Activated T-cell treated with anti-CD3 and anti-CD28 coated beads, Interleukin-2, amount 50 U/mL, for 4 hours (primary cell): ENCODE measurements at places on chromosomes 7 and 10.

- DNase-seq = no peak
Measured at GRCh38 chr10:48838834-48839233, 100.8 kb downstream of the LRRC18 start.

- DNase-seq = no peak
Measured at GRCh38 chr7:65239707-65240352, 133.8 kb upstream of the ZNF92 start.

- no peak for DNase-seq
Measured at GRCh38 chr7:29619848-29620555, 56.4 kb downstream of the PRR15 start.

DNA sequence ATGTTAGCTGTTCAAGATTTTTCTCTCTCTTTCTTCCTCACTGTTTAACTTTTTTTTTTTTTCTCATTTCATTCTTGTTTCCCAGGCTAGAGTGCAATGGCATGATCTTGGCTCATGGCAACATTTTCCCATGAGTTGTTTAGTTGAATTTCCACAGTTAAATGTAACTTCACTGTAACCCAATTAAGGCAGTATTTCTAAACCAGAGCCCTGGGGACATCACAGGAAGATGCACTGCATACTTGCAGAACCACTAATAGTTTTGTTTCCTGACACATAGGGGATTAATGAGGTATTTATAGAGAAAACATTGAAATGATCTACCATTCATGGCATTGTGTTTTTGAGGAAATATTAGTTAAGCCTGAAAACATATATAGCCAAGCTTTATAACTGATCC, 795.6 kb upstream of the GHITM start:
- no peak for DNase-seq

GRCh38 chr7:40865441-40866233, 730.8 kb downstream of the SUGCT start:
- no peak for DNase-seq

DNA sequence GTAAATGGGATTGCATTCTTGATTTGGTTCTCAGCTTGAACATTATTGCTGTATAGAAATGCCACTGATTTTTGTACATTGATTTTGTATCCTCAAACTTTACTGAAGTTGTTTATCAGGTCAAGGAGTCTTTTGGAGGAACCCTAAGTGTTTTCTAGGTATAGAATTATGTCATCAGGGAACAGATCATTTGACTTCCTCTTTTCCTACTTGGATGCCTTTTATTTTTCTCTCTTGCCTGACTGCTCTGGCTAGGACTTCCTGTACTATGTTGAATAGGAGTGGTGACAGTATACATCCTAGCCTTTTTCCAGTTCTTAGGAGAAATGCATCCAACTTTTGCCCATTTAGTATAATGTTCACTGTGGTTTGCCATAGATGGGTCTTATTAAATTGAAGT, 48.8 kb downstream of the ANXA8 start:
- DNase-seq = no peak

GRCh38 chr7:48042216-48042615, 6.9 kb downstream of the C7orf57 start:
- DNase-seq = no peak

DNA sequence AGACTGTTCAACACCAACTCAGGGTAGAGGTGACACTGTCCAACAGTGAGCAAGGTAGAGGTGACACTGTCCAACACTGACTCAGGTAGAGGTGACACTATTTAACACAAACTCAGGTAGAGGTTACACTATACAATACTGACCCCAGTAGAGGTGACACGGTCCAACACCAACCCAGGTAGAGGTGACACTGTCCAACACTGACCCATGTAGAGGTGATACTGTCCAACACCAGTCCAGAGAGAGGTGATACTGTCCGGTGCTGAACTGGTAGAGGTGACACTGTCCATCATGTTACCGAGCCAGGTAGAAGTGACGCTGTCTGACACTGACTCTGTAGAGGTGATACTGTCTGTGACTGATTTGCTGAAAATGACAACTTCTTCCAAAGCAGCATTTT, 102.4 kb downstream of the GATA3 start:
- no peak for DNase-seq

- no peak for DNase-seq
Measured at GRCh38 chr10:15787426-15787825, 67.7 kb upstream of the ITGA8 start.

DNA sequence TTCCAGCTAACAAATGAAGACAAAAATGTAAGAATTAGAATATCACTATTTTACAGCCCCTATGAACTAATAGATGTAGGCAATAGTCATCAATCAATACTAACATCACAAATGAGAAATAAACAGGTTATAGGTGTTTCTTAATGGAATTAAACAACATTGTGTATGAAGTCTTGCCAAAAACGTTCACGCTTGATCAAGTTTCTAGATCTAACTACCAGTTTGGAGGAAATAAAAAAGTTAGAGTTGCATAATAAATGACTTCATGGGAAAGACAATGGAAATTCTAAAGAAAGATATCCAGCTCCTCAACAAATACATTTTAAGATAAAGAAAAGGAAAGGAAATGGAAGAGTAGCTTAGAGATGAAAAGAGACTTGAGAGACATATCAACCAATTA, 19.7 kb downstream of the TAC1 start:
- no peak for DNase-seq

- no peak for DNase-seq
Measured at GRCh38 chr10:128062331-128062880, 63.8 kb downstream of the MKI67 start.

- no peak for DNase-seq
Measured at GRCh38 chr7:20438694-20439376, 108.1 kb downstream of the ITGB8 start.

- no peak for DNase-seq
Measured at GRCh38 chr7:16433568-16434122, 12.3 kb upstream of the CRPPA start.

DNA sequence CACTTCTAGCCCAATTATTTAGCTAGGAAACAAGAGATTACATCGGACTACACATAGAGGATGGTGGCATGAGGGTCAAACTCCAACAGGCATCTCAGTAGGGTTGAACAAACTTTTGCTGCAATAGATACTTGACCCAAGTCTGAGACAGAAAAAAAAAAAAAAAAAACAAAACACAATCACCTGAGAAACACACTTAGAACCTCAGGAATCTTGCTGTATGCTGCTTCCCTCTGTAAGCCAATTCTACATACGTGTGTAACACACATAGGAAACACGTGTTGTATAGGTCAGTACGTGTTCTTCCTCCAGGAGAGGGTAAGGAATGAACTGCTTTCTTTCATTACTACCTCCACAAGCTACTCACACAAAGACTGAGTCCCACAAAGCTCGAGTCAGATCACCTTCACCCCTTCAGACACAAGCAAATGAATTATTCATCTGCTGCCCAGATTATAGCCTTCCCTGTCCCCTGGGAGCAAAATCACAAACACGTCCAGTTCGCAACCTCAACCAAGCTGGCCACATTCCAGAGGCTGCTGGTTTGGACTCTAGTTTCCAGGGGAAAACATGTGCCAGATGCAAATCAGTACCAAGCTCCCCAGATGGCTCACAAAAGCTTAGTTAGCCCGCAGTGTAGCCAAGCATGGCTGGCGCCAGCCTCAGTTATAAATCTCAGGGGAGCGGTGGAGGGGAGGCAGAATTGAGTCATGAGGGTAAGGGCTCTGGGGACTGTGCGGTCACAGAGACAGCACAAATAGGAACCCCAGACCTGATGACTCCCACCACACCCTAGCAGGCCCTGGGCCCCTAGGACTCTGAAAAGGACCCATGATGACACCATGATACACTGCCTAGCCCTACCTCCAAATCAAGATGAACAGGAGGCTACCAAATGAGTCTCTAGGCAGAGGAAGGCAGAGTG, 15.1 kb downstream of the PSAP start:
- DNase-seq = no peak
